Renal pelvis (tissue), 12 donors: ENCODE measurements at places on chromosomes 7 and 10.

DNA sequence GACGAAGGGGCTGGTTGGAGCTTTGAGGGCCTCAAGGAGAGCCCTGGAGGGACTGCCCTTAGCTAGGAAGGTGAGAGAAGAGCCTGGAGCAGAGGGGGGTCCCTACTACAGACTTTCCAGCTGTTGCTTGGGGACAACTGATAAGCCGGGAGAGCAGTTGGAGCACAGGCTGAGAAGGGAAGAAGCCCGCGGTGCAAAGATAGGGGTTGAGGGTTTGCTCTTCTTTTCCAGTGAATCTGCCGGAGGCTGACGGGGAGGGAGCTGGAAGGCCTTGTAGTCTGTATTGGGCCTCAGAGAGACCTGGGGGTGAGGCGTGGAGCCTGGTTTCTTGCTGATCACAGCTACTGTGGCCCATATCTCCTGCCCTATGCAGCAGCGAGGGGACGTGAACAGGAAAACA, 23.7 kb downstream of the CYP26A1 start:
- no peak for DNase-seq

DNA sequence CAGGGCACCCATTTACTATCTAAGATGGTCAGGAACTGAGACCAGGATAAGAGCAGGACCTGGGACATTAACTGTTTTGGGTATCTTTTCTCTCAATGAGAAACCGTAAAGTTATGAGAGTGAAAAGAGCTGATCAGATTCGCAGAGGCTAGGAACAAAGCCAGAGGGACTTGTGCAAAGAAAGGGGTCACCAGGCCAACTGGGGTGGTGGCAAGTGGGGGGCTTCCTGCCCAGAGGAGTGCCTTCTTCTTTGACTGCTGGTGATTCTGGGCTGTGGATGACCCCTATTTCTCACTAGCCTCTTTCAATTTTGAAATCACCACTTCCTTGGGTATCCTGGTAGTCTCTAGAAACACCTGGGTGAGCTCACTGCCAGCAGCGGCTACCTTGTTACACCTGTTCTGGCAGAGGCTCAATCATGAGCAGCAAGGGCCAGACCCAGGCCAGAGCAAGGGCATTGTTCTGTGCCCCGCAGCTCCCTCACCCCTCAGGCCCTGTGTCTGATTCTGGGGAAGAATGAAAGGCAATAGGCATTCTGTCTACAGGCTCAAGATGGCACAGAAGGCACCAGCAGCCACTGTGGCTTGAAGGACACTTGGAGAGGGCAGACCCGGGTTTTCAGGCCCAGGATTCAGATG, 999 bp downstream of the SFTPD start:
- no peak for DNase-seq

DNA sequence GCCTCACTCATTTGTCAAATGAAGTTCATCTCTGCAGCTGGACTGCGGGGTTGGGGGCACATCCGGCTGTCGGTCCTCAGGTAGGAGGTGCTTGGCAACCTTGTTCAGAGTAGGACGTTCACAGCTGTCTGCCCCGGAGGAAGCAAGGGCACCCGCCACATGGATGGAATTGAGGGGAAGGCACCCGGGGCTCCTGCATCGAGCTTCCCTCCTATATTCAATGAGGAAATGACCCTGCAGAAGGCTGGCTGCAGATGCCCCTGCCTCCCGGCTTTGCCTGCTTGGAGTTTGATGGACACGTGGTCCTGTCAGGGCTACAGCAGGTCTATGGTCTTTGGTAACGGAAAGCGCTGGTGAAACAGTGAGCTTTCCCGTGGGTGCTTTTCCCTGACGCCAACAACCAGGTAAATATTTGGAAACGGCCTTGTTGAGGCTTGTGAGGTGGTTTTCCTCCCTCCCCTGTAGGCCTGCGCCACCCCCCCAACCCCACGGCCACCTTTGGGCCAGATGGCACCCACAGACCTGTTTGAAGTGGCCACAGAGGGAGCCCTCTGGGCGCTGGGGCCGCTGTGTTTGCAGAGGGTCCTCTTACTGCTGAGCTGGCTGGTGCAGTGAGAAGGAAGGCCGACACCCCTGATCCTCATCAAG, 32.9 kb downstream of the HTRA1 start:
- DNase-seq, result no peak

DNA sequence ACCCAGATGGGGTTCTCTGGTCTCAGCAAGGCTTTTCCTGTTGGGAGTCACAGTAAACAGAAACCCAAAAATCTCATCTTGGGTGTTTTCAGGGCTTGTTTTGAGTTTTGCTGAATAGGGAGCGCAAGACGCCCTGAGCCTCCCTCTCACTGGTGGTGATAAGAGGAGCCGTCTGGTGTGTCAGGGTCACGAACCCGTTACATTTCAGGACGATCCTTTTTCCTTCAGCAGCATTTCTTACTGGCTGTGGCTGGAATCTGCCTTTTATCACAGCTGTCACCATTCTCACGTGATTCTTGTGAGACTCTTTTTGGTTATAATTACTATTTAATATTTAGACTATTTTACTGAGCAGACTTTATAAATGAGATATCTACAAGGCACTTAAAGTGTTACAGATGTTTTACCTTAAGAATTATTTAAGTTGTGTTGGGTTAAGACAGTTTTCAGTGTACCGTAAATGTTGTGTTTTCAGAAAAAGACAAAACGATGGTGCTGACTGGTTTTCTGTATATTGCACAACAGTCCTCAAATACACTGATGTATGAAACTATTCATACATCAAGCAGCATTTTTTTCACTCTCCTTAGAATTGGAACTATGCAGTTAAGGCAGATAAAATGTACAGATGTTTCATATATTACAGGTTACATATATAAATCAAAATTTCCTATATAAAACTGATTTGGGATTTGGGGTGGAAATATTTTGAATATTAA, 2.2 kb upstream of the GET4 start:
- DNase-seq, result no peak

GRCh38 chr7:787332-788240, 44.7 kb upstream of the SUN1 start:
- DNase-seq, result no peak

DNA sequence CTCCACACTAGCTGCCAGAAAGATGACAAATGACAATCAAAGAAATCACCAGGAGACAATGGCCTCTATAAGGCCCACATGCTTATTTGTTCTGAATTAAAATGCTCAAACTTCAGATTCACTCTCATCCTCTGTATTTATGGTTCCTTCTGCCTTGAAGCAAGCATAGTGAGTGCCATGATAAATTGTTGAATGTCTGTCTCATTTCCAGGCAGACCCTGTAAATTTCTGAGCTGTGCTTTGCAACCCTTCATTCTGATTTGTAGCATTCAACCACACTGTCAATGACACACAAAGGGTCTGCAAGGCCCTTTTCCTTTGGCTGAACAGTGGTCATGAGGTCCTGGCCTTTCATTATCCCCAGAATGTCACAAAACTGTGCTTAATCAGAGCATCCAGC, 506.6 kb upstream of the GHITM start:
- DNase-seq, result no peak

DNA sequence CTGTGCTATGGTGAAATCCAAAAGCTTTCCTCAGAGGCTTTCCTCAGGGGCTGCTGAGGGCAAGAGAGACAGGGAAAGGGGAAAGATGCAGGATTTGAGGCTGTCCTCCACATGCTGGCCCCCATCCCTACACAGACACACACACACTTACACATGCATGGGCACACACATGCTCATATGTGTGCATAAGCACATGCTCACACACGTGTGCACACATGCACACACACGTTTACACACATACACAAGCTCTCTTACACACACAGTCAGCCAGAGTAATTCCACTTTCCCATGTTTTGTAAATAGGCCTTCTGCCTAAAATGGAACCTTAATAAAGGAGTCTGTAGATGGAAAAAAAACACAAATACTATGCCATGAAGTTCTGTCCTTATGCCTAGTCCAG, 312.9 kb downstream of the GRID1 start:
- DNase-seq, result no peak

GRCh38 chr10:124465777-124466488, 4.3 kb downstream of the LHPP start:
- no peak for DNase-seq

- no peak for DNase-seq
Observed at GRCh38 chr7:91537260-91538152, 273.3 kb downstream of the FZD1 start.

GRCh38 chr10:90988802-90989201, 67.9 kb upstream of the ANKRD1 start:
- no peak for DNase-seq

DNA sequence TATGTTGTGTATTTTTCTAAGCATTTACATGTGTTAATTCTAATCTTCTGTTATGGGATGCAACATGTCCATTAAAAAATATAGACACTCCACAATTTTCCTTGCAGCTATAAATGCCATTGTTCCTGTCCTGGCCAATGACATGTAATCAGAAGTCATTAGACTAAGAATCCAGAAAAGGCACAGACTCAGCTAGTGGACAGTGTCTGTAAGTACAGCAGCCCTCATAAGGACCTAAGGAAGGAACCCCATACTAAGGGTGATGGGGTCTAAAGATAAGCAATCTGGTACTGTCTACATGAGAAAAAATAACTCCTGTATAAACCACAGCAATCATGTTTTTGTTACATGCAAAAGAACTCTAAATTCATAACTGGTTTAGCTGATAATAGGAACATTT, 115.9 kb downstream of the GPR85 start:
- DNase-seq, result no peak

- DNase-seq, result no peak
Observed at GRCh38 chr10:110784198-110784597, 87.5 kb upstream of the PDCD4 start.

- no peak for DNase-seq
Observed at GRCh38 chr7:134155871-134156270, 28.7 kb downstream of the LRGUK start.

DNA sequence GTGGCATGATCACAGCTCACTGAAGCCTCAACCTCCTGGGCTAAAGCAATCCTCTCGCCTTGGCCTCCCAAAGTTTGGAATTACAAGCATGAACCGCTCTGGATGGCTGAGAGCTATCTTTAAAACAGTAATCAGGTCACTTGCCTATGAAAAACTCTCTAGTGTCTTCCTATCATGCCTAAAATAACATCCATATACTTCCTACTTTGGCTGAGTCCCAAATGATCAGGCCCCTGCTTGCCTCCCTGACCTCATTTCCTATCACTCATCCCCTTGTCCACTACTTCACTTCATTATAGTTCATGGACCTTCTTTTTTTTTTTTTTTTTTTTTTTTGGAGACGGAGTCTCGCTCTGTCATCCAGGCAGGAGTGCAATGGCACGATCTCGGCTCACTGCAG, 28.0 kb downstream of the SEPTIN7 start:
- no peak for DNase-seq

- DNase-seq, result no peak
Observed at GRCh38 chr10:103666087-103666761, 172.7 kb downstream of the NEURL1 start.

GRCh38 chr10:22444219-22444788, 99.0 kb downstream of the SPAG6 start:
- DNase-seq, result no peak

DNA sequence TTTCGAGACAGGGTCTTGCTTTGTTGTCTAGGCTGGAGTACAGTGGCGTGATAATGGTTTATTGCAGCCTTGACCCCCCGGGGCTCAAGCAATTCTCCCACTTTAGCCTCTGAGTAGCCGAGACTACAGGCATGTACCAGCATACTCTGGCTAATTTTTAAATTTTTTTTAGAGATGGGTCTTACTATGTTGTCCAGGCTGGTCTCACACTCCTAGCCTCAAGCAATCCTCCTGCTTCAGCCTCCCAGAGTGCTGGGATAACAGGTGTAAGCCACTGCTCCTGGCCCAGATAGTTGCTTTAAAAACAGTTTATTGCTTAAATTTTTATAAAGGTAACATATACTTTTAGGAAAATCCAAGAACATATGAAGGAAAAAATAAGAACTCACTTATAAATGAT, 26.3 kb downstream of the NEURL1 start:
- DNase-seq, result no peak

GRCh38 chr10:102450374-102451104, 804 bp downstream of the C10orf95 start:
- DNase-seq, result peak; percentile 85

DNA sequence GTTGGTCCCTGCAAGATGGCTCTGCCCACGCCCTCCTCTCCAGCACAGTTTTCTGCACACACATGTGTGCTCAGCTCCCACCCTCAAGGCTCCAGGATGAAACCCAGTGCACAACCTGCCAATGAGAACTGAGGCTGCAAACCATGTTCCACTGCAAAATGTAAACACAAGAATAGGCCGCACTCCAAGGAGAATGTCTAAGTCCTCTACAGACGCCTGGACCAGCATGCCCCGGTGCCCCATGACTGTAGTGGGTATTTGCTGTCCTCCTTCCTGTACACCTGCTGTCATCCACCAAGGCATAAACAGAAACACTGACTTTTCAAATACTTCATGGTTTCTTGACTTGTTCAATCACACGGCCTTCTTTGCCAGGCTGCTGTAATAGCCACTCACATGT, 72.6 kb downstream of the COBL start:
- no peak for DNase-seq

DNA sequence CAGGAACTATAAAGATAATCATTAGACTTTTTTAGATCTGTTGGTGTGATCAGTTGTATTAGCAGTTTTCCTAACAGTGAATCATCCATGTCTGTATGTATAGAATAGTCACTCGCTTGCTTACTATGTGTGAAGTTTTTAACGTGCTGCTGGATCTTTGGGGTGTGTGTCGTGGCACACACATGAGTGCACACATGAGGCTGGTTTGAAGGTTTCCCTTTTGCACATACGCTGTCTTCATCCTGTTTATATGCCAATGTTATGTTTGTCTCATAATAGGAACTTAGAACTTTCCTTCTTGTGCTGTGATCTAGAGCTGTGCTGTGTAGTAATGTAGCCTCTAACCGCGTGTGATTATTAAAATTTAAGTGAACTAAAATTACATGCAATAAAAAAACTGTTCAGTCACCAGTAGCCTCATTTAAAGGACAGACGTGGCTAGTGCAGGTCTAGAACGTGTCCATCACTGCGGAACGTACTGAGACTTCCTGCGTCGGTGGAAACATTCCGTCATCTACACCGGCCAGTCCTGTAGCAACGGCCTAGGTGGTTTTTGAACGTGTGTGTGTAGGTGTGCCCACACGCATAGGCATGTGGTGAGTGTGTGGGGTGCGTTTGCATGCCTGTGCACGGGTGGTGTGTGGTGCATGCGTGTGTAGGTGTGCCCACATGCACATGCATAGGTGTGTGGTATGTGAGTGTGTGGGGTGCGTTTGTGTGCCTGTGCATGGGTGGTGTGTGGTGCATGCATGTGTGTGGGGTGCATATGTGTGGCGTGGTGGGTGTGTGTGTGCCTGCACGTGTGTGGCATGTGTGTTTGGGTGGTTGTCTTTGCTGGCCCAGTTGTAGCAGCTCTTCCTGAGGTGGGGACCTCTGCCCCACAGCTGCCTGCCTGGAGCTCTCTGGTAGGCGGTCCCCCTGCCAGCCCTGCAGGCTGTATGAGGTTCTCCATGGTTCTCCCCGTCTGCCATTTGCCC, 56.6 kb downstream of the INPP5A start:
- no peak for DNase-seq

DNA sequence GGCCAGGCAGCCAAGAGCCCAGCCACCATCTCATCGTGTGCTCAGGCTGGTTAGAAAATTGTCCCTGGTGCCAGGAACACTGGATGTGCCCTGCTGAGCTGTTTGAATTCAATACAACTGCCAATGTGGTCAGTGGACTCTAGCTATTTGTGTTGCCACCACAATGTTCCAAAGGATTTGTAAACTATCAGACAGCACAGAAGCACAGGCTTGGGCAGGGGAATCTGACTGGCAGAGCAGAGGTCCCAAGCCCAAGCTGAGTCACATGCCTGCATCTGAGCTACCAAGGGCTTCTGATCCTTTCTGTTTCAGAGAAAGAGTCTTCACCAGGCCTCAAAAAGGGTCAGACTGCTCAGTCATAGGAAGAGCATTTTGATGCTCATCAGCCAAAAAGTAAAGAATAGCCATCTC, 232.1 kb upstream of the SEMA3C start:
- DNase-seq, result no peak
